ENCODE measurements at places on chromosomes 3 and 15. TPM values are rescaled to one million over a fixed set of nuclear protein-coding genes. Genes with fewer than 3 reads are reported as not detected.

Gene DCLK3
- total RNA-seq, result not detected

Gene GOLGA6L9
- total RNA-seq, result 1.4 TPM

Gene NR2E3
- total RNA-seq, result not detected

DNA sequence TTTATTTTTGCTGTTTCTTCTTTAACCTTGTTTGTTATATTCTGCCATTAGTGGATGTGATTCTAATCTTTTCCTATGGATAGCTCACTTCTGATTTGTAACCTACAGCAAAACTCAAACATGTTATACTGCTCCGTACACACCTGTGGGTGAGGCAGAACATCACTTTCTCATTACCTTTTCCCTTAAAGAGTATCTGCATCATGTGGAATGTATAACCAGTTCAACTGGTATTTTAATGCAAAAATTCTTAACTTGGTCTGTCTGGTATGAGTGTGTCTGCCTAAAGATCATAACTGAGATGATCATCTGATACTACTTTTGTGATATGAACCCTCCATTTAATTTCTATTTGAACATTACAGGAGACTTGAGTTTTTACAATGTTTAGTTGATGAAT lies 13.0 kb upstream of the UPK1B start:
- H3K4me1 ChIP-seq, result no peaks in the 10 kb centered on the region
- H3K4me3 ChIP-seq, result no peak overlapping the region
- H3K27ac ChIP-seq, result no peak overlapping the region
- no peaks in the 10 kb centered on the region for H3K36me3 ChIP-seq

GRCh38 chr3:27133060-27133459 lies 236.1 kb downstream of the NEK10 start:
- H3K4me3 ChIP-seq, result no peak overlapping the region
- H3K4me1 ChIP-seq, result no peaks in the 10 kb centered on the region
- no peaks in the 10 kb centered on the region for H3K36me3 ChIP-seq
- H3K27ac ChIP-seq, result no peak overlapping the region
- H3K27me3 ChIP-seq, result peaks cover 3% of the 10 kb centered on the region

- DNase-seq, result no peak
- H3K36me3 ChIP-seq, result peaks cover 35% of the 10 kb centered on the region
- H3K4me1 ChIP-seq, result no peaks in the 10 kb centered on the region
- no peak overlapping the region for H3K4me3 ChIP-seq
Measured at GRCh38 chr3:128083396-128083795, 31.2 kb downstream of the SEC61A1 start.

DNA sequence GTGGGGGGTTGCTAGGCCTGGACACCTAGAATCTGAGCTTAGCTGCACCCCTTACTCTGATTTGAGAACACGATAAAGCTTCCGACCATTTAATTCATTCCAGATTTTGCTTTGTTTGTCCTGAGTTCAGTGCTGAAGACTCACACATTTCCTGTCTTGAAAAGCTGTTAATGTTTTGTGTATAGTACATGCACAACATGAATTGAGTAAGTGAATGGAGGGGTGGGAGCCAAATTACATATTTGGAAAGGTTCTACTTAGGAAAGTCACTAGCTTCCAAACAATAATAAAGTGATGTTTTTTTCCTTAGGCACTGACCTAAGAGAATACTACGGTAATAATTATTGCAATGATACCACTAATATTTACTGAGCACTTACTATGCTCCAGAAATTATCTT lies 955.2 kb upstream of the NR2F2 start:
- no peaks in the 10 kb centered on the region for H3K27me3 ChIP-seq
- no peaks in the 10 kb centered on the region for H3K36me3 ChIP-seq
- no peak overlapping the region for H3K27ac ChIP-seq
- DNase-seq, result no peak
- H3K4me1 ChIP-seq, result no peaks in the 10 kb centered on the region
